ENCODE measurements at places on chromosomes 12 and 14.

DNA sequence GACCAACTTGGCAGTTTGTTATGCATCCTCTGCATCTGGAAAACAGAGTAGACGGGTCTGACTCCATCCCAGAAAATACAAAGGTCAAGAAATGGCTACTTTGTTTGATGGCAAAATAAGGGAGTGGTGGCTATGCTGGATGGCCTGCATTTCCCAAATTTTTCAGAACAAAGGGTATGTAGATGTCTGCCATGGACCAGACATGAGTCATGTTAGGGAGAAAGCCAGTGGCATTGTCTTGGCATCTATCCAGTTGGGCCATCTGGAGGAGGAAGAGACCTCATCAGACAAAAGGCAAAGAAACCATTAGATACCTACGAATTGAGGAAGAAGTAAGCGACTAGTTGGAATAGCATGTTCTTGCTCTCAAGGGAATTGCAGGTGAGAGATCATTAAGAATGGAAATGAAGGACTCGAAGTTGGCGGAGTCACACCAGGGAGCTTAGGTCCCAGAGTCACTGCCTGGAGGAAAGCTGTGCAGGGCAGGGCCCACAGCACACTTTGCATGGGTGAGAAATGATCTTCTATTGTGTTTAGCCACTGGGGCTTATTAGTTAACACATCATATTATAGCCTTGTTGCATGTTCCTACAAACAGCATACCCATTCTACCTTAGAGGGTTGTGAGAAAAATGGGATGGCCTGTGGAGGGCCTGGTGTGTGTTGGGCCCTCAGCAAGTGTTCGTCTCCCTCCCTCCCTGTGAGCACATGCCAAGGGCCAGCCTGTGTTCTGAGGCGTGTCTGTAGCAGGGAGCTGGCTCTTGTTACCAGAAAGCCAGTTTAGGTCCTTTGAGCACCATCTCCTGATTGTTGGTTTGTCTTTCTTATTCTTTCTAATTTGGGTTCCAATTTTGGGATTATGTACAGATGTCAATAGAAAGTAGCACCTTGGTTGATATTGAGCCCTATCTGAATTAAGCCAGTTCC is 119.4 kb downstream of the KTN1 start:
- no peak for DNase-seq

- no peak for DNase-seq
Observed at GRCh38 chr12:105676694-105677093, 346.2 kb downstream of the C12orf75 start.

GRCh38 chr12:23921099-23921856 is 28.2 kb downstream of the SOX5 start:
- DNase-seq = peak; percentile 95

DNA sequence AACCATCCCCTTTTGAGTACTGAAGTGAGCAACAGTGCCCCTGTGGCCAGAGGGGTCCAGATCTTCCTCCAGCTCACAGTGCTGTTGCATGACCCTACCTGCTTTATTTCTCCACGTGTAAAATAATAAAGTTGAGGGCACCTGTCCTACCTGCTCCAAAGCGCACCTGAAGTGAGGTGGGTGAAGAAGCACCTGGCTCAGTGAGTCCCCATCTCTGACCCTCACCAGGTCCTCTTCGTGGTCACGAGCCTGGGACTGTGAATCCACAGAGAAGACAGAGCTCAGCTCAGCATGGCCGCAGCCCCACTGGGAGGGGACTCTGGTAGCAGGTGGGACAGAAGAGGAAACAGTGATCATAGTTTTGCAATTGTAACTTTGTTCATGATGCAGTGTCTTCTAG is 976.7 kb upstream of the TMEM132C start:
- DNase-seq = no peak

GRCh38 chr12:131176926-131177325 is 223.2 kb downstream of the ADGRD1 start:
- DNase-seq = no peak

All from brain (organoid and tissue), 16 donors.